ENCODE measurements at places on chromosomes 12 and 14.
A peak's percentile ranks its signal among the peaks of the same experiment; 100 is the strongest.

DNA sequence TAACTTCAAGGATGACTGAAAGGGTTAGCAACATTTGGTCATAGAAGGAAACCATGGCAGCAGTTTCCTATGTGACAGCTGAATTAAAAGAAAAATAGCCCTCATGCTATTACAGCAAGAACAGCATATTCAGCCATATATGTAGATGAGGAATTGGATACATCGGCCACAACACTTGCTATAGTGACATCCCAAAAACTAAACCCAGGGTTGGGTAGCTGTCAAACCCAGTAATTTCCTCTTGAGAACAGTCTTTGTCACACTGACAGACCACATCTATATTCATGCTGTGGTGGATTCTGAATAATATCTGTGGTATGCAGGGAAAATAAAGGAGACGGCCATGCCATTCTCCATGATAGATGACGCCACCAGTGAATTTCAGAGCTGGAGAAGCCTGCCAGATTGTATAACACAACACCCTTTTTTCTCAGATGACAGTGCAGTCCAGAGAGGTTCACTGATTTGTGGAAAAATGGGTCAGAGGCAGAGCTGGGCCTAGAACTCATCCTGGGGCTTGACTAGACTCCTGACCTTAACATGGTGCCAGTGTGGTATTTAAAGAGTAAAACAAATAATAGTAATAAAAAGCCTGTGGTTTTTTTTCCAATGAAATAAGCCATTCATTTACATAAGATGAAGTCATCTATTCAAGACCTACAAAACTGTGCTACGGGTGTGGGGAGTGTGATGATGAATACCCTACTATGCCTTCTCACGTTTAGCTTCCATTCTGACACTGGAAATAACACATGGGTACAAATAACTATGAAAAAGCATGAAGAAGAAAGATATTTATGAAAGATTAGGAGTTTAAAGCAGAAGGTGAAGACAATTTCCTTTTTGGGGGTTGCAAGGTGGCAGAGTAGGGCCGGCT lies 32.3 kb downstream of the EFCAB11 start:
- H3K4me1 ChIP-seq = peaks cover 2% of the 10 kb centered on the region
- H3K36me3 ChIP-seq = no peaks in the 10 kb centered on the region
- H3K27ac ChIP-seq = no peak overlapping the region
- H3K27me3 ChIP-seq = no peaks in the 10 kb centered on the region
- no peak overlapping the region for H3K4me3 ChIP-seq

- no peak overlapping the region for H3K4me3 ChIP-seq
- peaks cover 9% of the 10 kb centered on the region for H3K36me3 ChIP-seq
- peaks cover 22% of the 10 kb centered on the region for H3K27me3 ChIP-seq
- no peak for DNase-seq
Observed at GRCh38 chr14:104821971-104822608, 21.2 kb downstream of the ZBTB42 start.

DNA sequence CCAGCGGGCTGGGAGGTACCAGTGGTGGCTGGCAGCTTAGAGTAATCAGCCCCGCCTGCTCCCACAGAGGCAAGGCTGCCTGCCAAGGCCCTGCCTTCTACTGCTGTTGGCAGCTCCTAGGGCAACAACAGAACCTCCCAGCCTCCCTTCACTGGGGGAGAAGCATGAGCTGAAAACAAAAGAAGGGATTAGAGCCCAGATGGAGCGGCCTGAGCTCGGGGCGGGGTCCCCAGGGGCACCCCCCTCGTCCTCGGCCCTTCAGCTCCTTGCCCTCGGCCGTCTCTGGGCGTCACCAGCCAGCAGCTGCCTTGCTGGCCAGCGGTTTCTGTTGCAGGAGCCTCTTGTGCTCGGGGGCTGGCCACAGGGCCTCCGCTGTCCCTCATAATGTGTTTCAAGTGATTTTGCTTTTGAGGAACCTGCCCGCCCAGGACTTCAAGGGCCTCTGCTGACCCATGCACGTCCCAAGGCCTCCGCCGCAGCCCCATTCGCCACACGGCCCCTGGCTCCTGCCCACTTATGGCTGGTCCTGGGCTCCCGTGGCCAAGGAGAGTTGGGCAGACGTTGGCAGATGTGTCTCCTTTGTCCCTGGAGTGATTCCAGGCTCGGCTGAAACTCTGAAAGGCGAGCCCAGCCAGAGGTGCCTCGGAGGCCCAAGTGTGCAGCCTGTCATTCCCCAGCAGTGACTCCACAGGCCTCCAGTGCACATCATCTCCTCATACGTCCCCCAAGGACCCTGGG lies 49.7 kb downstream of the PSMA6 start:
- H3K27ac ChIP-seq = no peak overlapping the region
- H3K4me3 ChIP-seq = no peak overlapping the region
- peaks cover 11% of the 10 kb centered on the region for H3K4me1 ChIP-seq

DNA sequence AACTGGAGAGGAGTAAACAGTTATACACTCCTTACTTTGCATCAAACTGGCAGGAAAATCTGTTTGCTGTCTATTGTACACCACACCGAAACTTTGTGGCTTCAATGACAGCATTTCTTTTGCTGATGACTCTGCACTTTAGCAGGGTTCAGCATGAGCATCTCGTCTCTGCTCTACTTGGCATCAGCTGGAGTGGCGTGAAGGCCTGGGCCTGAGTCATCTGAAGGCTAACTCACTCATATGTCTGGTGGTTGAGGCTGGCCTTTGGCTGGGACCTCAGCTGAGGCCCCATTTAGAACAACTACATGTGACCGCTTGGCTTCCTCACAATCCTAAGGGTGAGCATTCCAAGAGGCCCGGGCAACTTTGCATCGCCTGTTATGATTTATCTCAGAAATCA lies 28.7 kb upstream of the REP15 start:
- peaks cover 2% of the 10 kb centered on the region for H3K36me3 ChIP-seq
- no peak overlapping the region for H3K4me3 ChIP-seq

GRCh38 chr14:22184157-22184829 lies 404.7 kb downstream of the DAD1 start:
- no peaks in the 10 kb centered on the region for H3K4me1 ChIP-seq
- DNase-seq = no peak
- H3K27me3 ChIP-seq = peaks cover 4% of the 10 kb centered on the region
- no peak overlapping the region for H3K4me3 ChIP-seq
- H3K36me3 ChIP-seq = no peaks in the 10 kb centered on the region

- no peak for DNase-seq
- no peak overlapping the region for H3K4me3 ChIP-seq
- H3K36me3 ChIP-seq = no peaks in the 10 kb centered on the region
- peaks cover 12% of the 10 kb centered on the region for H3K4me1 ChIP-seq
Observed at GRCh38 chr14:35786856-35787255, 22.2 kb downstream of the RALGAPA1 start.

GRCh38 chr12:122841544-122842321 lies 6.5 kb downstream of the HIP1R start:
- no peaks in the 10 kb centered on the region for H3K27me3 ChIP-seq
- H3K27ac ChIP-seq = peak overlapping the region; percentile 11
- peaks cover 4% of the 10 kb centered on the region for H3K36me3 ChIP-seq
- DNase-seq = no peak
- peaks cover 12% of the 10 kb centered on the region for H3K4me1 ChIP-seq

DNA sequence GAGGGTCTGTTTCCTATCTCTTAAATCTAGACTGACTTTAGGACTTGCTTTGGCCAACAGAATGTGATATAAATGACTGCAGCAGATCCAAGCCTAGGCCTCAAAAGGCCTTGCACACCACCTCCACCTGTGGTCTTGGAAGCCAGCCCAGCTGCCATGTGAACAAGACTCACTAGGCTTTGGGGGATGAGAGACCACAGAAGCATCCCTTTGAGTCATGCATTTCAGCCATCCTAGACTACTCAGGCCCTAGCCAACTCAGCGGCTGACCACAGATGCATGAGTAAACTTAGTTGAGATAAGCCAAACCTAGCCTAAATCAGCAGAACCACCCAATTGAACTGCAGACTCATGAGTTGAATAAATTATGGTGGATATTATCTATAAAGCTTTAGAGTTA lies 87.7 kb downstream of the KCNH5 start:
- no peak for DNase-seq
- H3K4me3 ChIP-seq = no peak overlapping the region
- no peaks in the 10 kb centered on the region for H3K36me3 ChIP-seq
- H3K27me3 ChIP-seq = no peaks in the 10 kb centered on the region

GRCh38 chr12:21547437-21547836 lies 21.3 kb downstream of the SPX start:
- H3K4me3 ChIP-seq = no peak overlapping the region
- no peaks in the 10 kb centered on the region for H3K27me3 ChIP-seq
- H3K4me1 ChIP-seq = peaks cover 2% of the 10 kb centered on the region
- peak; percentile 30 for DNase-seq
- H3K27ac ChIP-seq = no peak overlapping the region

DNA sequence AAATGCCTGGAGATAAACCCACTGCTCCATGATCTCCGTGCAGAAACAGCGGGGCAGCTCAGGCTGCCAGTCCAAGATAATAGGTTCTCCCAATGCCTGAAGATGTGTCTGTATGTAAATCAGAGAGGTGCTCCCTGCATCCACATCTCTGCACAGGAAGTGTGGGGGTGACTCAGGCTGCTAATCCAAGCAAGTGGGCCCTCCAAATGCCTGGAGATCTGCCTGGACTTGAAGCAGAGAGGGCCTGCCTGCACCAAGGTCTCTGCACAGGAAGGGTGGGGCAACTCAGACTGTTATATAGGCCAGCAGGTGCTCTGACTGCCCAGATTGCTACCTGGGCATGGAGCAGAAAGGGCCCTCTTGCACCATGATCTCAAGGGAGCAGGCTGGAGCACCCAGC lies 504.7 kb downstream of the LRFN5 start:
- H3K27me3 ChIP-seq = no peaks in the 10 kb centered on the region
- DNase-seq = no peak
- H3K4me1 ChIP-seq = no peaks in the 10 kb centered on the region
- no peaks in the 10 kb centered on the region for H3K36me3 ChIP-seq
- H3K4me3 ChIP-seq = no peak overlapping the region
- H3K27ac ChIP-seq = no peak overlapping the region

DNA sequence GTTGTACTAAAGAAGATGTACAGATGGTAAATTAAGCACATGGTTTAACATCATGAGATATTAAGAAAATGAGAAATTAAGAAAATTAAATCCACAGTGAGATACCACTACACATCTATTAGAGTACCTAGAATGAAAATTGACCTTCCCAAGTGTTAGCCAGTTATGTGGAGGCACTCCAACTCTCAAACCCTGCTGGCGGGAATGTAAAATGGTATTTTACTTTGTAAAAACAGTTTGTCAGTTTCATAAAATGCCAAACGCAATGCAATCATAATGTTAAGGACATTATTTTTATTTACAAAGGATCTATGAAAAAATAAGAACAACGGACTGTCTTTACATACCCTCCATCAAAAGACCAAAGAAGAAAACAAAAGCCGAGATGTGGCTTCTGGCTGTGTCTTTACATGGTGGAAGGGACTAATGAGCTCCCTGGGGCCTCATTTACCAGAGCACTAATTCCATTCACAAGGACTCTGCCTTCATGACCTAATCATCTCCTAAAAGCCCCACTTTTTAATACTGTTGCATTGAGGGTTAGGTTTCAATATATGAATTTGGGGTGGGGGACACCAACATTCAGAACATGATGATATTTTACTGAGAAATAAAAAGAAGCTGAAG lies 1178.7 kb downstream of the AACS start:
- H3K4me3 ChIP-seq = no peak overlapping the region
- no peaks in the 10 kb centered on the region for H3K4me1 ChIP-seq
- DNase-seq = no peak

DNA sequence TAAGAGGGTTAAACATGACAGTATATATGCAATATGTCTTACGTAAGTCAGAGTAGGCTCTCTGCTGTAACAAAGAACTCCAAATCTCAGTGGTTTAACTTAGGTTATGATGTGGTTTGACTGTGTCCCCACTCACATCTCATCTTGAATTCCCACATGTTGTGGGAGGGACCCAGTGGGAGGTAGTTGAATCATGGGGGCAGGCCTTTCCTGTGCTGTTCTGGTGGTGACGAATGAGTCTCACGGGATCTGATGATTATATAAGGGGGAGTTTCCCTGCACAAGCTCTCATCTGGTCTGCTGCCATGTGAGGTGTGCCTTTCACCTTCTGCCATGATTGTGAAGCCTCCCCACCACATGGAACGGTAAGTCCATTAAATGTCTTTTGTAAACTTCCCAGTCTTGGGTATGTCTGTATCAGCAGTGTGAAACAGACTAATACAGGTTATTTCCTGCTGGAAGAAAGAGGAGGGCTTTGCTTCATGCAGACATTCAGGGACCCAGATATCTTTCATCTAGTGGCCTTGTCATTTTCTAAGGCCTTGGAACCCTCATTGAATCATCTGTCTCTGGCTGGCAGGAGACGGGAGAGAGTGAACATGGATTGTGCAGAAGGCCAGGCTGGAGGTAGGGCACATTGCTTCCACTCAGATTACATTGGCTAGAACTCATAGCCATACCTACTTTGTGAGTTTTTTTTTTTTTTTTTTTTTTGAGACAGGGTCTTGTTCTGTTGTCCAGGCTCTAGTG lies 96.1 kb downstream of the CRADD start:
- DNase-seq = peak; percentile 36
- H3K27ac ChIP-seq = no peak overlapping the region
- H3K27me3 ChIP-seq = peaks cover 1% of the 10 kb centered on the region
- peaks cover 5% of the 10 kb centered on the region for H3K36me3 ChIP-seq
- H3K4me1 ChIP-seq = peaks cover 29% of the 10 kb centered on the region

DNA sequence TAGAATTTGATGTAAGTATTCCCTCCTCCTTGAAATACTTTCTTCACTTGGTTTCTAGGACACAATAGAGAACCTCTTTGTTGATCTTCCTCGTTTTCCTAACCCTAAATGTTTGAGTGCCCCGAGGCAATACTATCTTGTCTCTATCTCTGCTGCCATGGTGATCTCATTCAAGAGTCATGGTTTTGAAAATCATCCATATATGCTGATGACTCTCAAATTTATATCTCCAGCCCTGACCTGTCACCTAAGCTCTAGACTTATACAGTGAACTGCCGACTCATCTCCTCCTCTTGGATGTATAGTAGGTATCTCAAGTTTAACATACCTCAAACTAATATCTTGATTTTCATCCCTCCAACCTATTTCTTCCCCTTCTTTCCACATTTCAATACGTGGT lies 71.4 kb downstream of the RIC8B start:
- no peak overlapping the region for H3K27ac ChIP-seq
- H3K36me3 ChIP-seq = peaks cover 8% of the 10 kb centered on the region
- H3K4me1 ChIP-seq = peaks cover 6% of the 10 kb centered on the region
- DNase-seq = no peak
- no peaks in the 10 kb centered on the region for H3K27me3 ChIP-seq

GRCh38 chr12:74499192-74499591 lies 38.4 kb upstream of the ATXN7L3B start:
- DNase-seq = no peak
- no peak overlapping the region for H3K27ac ChIP-seq
- no peaks in the 10 kb centered on the region for H3K36me3 ChIP-seq
- H3K4me1 ChIP-seq = no peaks in the 10 kb centered on the region
- no peaks in the 10 kb centered on the region for H3K27me3 ChIP-seq

GRCh38 chr14:53953828-53954550 lies 2.6 kb downstream of the BMP4 start:
- peak overlapping the region; percentile 87 for H3K4me3 ChIP-seq
- peaks cover 25% of the 10 kb centered on the region for H3K4me1 ChIP-seq
- DNase-seq = no peak
- H3K27ac ChIP-seq = no peak overlapping the region
- peaks cover 78% of the 10 kb centered on the region for H3K27me3 ChIP-seq
- peaks cover 2% of the 10 kb centered on the region for H3K36me3 ChIP-seq

- H3K4me3 ChIP-seq = no peak overlapping the region
- no peak overlapping the region for H3K27ac ChIP-seq
- H3K4me1 ChIP-seq = peaks cover 12% of the 10 kb centered on the region
- no peak for DNase-seq
- peaks cover 6% of the 10 kb centered on the region for H3K36me3 ChIP-seq
Observed at GRCh38 chr14:72128629-72129028, 196.4 kb downstream of the RGS6 start.

Data from T-helper 2 cell treated with Interferon-gamma antibody and Interleukin-4, amounts not matched to agents 5 μg/mL and 100 μg/mL, for 36 hours (primary cell).